Choroid plexus epithelial cell (primary cell): ENCODE measurements at places on chromosomes 2 and 18.

DNA sequence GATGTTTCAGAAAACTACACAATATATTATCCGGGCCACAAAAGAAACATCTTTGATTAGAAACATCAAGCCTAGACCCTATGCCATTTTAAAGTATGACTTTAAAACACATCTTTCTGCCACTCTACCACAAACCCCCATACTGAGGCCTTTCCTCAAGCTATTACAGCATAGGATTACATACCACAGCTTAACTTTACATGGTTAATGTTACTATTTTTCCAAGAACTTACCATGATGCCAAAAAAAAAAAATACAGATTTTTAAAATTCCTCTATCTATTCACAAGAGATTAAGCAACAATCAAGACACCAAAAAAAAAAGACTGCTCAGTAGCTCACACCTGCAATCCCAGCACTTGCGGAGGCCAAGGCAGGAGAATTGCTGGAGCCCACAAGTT, 9.0 kb downstream of the NCKAP1 start:
- DNase-seq: peak; percentile 61

GRCh38 chr18:38483326-38483725, 917.7 kb upstream of the CELF4 start:
- DNase-seq: no peak

DNA sequence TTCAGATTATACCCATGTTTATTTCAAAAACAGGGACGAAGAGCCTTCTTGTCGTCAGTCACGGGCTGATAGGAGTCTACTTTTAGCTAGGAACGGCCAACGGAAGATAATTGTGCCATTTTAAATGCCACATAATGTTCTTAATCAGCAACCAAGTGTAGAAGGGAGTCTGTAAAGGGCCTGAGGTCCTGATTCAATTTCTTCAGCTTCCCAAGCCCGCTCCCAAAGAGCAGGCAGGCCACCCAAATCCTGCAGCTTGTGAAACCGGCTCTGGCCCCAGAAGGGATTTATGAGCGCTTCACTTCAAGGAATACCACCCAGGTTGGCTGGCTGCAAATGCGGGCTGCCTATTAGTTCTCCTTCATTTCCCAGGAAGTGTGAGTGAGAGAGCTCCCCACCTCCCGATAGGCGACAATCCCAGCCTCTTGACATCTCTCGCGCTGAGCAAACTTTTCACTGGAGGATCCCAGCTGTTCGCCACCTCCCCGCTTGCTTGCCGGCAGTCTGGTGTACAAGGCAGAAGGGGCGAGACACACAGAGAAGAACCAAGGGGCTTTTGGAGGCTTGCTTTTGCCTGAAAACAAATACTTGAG, 272.9 kb downstream of the CDH20 start:
- peak; percentile 57 for DNase-seq

GRCh38 chr2:63692002-63692606, 103.3 kb downstream of the MDH1 start:
- peak; percentile 71 for DNase-seq

DNA sequence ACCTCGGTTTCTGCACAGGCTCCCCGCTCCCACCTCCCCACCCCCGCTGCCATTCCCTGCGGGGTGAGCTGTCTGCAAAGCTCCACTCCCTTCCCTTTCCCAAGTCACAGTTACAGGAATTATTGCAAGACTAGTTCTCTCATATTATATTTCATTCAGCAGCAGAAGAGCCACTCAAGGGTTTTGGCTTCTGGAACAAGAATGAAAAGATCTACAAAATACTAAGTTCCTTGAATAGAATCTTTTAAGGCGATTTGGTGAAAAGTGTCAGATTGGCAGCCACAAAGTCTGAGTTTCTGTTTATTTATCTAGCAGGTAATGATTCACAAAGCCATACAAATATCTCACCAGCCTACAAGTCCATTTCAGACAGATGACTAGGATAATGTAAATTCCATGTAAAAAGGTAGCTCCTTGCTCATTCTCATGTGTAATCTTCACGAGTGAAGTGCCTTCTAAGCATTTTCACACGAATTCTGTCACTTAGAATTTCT, 221.9 kb upstream of the RBBP8 start:
- peak; percentile 69 for DNase-seq

- no peak for DNase-seq
These were observed 371.0 kb downstream of the GALNT13 start for GRCh38 chr2:154242687-154243086.

GRCh38 chr2:46239175-46239846, 57.9 kb upstream of the EPAS1 start:
- no peak for DNase-seq

DNA sequence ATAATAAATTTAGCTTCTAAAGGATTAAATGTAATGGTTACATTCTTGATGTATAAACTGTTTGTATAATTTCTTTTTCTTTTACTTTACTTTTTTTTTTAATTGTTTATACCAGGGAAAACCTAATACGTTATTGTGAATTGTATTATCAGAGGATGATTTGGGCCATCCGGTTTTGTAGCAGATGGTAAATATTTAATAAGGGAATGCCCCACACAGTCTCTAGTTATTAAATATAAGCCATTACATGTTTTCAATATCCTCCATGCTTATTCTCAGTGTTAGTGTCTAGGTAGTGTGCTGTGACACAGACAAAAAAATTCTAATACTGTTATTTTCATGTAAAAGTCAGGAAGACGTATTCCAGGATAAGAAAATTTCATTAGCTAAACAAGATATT, 553.9 kb downstream of the ZNF804A start:
- DNase-seq: no peak

- peak; percentile 85 for DNase-seq
These were observed 41.5 kb upstream of the GPC1 start for GRCh38 chr2:240393831-240394410.

DNA sequence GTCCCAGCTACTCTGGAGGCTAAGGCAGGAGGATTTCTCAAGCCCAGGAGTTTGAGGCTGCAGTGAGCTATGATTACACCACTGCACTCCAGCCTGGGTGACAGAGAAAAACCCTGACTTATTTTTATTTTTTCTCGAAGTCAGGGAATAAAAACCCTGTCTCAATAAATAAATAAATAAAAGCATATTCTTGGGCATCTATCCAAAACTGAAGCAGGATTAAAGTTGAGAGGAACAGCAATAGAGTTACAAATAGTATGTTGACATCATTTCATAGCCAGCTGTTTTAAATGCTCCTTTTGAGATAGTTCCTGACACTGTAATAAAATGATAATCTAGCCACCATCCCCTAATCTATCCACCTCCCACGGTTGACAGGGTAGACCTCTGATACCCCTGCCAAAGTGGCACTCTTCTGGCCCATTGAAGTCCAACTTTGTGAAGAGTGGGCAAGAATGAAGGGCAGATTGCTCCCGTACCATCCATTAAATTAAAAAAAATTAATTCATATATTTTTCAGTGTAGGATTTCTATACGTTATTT, 42.3 kb upstream of the LPIN2 start:
- peak; percentile 43 for DNase-seq

GRCh38 chr2:231318954-231319353, 76.6 kb upstream of the B3GNT7 start:
- no peak for DNase-seq

GRCh38 chr18:26088487-26088886, 1.9 kb downstream of the SS18 start:
- peak; percentile 12 for DNase-seq

DNA sequence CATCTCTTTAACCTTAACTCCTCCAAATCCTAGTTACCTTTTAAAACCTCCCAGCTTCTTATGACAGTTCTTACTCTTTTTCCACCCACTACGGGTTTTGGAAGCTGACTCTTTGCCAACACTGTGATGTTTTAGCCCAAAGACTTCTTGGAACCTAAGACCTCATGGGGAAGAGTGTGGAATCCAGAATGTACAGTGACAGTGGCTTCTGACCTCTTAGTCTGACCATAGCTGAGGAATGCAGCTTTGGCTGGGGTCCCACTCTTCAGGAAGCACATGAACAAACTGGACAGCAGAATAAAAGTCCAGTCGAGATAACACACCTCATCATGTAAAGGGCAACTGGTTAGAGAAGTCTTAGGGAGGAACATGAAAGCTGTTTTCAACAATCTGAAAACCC, 161.1 kb upstream of the PKDCC start:
- peak; percentile 87 for DNase-seq

DNA sequence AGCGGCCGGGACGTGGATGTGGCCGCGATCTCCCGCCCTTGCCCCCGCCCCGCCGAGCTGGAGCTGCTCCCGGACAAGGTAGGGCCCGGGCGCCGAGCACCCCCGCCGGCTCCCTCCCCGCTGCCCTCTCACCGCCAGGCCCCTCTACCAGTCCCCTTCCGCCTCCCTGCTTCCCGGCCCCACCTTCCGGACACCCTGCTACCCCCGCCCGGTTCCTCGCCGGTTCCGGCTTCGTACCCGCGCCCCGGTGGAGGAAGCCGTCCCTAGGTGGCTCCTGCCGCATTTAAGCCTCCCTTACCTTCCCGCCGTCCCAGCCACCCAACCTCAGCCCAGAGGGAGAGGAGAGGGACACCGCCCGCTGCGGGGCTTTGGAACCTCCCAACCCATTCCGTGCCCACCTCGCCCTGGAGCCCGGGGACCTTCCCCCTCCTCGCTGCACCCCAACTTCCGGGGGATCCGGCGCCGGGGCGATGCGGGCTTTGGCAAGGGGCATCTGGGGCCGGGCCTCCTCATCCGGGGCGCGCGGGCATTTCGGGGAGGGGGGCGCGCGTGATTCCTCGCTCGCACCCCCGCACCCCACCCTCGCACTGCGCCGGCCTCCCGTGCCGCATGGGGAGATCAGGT, 475 bp downstream of the B3GNT2 start:
- DNase-seq: no peak

DNA sequence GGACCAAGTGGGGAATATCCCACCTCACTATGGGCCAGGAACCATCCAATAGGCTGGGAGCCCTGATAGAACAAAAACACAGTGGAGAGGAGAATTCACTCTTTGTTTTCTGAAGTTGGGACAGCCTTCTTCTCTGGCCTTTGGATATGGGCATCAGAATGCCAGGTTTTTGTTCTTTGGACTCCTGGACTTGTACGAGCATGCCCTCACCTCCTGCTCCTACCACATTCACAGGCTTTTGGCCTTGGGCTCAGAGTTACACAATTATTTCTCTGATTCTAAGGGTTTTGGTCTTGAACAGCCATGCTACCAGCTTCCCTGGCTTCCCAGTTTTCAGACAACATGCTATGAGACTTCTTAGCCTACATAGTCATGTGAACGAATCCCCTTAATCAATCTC, 732.9 kb upstream of the VRK2 start:
- DNase-seq: no peak

GRCh38 chr2:9690716-9691498, 60.1 kb upstream of the YWHAQ start:
- no peak for DNase-seq

GRCh38 chr2:152523091-152523490, 188.1 kb downstream of the FMNL2 start:
- peak; percentile 72 for DNase-seq

- peak; percentile 67 for DNase-seq
These were observed 479.3 kb downstream of the CPS1 start for GRCh38 chr2:211035548-211036185.

GRCh38 chr2:68357605-68358337, 7.3 kb upstream of the PLEK start:
- peak; percentile 76 for DNase-seq

DNA sequence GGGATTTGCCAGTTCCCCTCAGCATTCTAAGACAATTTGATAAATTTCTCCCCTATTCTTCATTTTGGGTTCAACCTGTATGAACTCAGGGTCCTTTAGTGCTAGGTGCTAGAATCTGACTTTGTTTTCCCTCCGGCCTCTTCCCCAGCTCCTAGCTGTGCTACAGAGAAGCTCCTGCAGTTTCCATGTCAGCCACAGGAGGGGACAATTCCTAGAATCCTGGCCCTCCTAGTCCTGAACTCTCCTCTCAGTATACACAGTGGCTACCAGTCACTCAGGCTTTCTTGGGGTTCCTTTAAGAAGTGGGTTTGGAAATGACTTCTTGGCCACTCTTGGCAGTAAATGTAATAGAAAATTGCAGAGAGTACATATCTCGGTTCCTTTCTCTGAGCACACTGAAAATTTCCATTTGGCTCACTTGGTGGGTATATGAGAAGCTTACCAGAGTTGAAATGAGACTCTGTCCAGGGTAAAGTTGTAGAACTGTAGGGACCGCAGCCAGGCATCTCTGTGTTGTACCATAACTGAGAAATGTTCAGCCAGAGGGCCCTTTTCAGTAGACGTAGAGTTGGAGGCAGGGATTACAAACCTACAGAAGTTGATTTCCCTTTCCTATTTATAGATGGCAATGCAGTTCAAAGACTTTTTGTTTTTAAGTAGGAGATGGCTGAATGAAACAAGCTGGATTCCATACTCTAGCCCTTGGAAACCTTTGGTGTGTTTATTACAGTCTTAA, 5.0 kb upstream of the CHST10 start:
- DNase-seq: peak; percentile 69

- DNase-seq: peak; percentile 76
These were observed 107.6 kb upstream of the CYRIA start for GRCh38 chr2:16773080-16773713.

- DNase-seq: peak; percentile 49
These were observed 895 bp upstream of the GLS start for GRCh38 chr2:190879474-190880377.

DNA sequence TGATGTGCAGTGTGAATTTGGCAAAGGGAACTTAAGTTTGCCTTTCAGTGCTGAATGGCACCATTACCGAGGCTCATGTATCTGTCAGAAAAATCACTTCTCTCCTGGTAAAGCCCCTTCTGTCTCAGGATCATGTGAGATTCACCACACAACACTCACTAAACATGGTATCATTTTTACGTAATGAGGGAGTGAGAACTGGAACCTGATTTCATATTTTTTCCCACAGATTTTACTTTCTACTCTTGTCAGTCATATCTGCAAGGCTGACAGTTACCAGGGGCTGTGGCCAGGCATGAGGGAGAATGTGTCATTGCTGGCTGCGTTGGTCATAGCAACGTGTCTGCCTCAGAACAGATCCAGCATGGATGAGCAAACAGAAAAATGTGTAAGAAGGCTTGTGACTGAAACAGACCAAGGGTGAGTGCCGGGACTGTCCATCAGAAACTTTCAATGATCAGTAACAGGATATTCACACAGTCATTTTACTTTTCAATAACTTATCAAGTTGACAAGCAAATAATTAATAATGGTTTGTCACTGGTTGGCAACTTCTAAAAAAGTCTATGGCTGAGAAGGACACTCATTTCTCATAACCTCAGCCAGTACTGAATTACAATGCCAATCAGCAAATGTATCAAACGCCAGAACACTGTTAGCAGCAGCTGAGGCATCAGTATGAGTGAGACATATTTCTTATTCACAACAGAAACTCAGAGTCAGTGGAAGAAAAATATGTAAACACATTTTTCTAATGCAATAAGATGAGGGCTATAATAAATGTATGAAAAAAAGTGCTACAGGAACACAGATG, 100.5 kb downstream of the CDC42EP3 start:
- DNase-seq: peak; percentile 89

GRCh38 chr2:80086831-80087230, 217.7 kb downstream of the LRRTM1 start:
- DNase-seq: peak; percentile 5

DNA sequence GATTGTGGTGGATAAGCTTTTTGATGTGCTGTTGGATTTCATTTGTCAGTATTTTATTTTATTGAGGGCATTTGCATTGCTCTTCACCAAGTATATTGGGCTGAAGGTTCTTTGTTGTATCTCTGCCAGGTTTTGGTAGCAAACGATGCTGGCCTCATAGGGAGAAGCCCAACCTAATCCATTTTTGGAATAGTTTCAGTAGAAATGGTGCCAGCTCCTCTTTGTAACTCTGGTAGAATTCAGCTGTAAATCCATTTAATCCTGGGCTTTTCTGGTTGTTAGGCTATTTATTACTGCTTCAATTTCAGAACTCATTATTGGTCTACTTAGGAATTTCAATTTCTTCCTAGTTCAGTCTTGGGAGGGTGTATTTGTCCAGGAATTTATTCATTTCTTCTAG, 309.8 kb upstream of the SETBP1 start:
- DNase-seq: no peak
